Ovary (tissue), 10 donors: ENCODE measurements at places on chromosomes 3 and 15.

- DNase-seq = no peak
Observed at GRCh38 chr3:43028678-43029490, 49.8 kb downstream of the GASK1A start.

GRCh38 chr15:29432191-29433049 is 162.8 kb upstream of the NSMCE3 start:
- no peak for DNase-seq

DNA sequence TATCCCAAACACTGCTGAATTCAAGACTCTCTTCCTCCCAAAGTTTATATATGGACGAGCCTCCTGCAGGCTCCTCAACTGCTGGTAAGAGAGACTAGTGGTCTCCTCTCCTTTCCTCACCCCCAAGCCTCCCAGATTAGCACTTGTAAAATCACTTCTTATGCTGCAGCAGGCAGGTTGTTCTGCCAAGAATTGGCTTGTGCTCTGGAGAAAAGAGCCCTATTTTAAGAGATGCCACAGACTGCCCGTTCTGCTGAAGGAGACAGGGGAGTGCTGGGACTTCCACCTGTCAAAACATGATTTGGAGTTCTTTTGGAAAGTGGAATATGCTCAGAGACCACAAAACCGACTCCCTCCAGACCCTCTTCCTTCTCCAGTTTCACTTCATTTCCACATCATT is 230.9 kb upstream of the EIF1B start:
- no peak for DNase-seq

DNA sequence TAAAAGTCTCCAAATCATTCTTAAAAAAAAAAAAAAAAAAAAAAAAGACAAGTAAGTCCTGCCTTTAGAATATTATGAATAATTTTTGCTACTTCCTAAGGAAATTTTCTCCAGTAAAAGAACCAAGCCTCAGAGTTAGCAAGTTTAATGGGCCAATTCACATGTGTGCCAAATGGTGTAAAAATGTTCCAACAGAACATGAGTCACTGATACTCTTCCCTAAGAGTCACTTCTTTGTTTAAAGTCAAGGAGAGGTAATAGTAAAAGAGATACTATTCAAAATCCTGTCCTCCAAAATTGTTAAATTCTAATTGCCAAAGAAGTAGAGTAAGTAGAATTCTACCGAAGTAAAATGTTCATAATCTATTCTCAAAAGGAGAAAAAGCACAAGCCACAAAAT is 17.7 kb upstream of the CPA3 start:
- DNase-seq = no peak

GRCh38 chr3:46953234-46954010 is 23.1 kb downstream of the CCDC12 start:
- DNase-seq = no peak

DNA sequence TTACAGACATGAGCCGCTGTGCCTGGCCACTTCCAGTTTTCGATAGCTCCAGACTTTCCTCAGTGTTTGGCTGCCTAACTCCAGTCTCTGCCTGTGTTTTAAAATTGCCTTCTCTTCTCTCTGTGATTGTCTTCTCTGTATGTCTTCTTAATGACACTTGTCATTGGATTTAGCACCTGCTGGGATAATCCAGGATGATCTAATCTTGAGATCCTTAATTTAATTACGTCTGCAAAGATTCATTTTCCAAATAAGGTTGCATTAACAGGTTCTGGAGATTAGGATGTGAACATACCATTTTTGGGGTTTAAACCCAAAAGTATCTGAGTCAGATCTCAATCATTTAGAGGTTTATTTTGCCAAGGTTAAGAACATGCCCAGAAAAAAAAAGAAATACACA is 222.2 kb upstream of the PDZRN3 start:
- no peak for DNase-seq

DNA sequence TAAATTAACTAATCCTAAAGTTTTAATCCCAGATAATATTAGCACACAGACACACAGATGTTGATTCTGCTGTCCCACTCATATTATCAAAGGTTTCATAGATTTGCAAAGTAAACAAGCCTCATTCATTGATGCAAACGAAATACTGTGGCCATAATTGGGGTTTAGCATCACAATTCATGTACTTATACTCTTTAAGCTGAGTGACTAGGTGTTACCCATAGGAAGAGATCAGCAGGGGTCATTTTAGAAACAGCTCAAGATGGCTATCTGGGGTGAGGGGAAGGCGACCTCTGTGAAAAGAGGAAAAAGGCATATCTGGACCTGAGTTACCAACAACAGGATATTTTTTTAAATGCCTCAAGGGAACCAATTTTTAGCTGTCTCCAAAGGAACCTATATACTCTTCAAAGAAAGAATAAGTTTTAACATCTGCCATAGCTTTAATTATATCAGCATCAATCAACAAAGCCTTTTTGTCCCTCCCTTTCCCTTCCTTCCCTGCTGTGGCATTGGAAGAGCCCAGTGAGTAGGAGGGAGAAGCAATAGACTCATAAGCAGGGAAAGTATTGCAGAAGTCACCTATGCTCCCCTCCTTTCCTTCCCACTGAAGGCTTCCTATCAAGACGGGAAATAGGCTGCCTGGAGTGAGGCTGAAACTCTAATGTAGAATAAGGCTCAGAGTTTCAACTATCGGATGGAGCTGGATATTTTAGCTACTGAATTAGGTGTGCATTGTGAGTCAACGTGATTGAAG is 553.4 kb downstream of the ZIC1 start:
- DNase-seq = no peak
